Fibroblast of skin of right biceps (primary cell): ENCODE measurements at places on chromosomes 12 and 14.
A peak's percentile ranks its signal among the peaks of the same experiment; 100 is the strongest.

- no peak for DNase-seq
Measured at GRCh38 chr14:57482120-57482519, 11.5 kb downstream of the CCDC198 start.

DNA sequence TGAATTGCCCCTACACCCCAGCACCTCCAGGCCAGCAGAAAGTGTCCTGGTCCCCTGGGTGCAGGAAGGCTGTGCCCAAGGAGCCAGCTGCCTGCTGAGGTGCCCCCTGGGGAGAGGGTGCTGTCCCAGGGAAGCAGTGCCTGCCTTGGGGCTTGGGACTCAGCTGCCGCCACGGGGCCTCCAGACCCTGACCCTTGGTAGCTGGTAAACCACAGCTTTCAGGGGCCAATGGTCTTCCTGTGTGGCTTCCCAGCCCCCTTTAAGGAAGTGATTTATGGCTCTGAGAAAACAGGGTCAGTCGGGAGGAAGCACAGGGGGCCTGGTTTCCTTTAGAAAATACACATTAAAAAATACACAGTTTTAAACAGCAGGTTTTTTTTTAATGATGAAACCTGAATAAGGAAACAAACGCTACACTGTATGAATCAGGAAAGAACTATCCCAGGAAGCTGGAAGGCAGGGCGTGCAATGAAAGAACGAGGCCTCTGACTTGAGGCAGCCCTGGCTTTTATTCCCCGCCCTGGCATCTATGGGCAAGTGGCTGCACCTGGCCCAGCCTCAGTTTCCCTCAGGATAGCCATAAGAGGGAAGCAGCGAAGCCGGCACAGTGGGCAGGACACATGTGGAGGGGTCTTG lies 40.6 kb upstream of the EML1 start:
- DNase-seq = peak; percentile 80

DNA sequence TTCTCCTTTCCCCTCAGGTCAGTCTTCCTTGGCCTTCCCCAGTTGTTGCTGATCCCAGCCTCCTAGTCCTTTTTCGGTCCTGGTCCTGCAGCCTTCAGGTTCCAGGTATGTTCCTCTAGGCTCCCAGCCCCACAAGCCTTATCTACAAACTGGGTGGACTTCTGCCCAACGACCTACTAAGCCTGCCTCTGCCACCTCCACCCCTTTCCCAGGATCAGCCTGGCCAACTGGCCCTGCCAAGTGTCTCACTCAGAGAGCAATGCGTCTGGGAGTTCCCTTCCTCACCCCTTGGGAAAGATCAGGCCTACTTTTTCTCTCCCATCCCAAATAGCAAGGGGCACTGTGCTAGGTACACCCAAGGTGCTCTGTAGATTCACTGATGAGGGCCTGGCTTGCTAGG lies at the start of gene SERPINA12:
TSS of gene SERPINA12 (minus strand) at position 114 of the 400 bp plus-strand sequence. CDS start 11,072 bp downstream, outside the sequence.
- DNase-seq = no peak

DNA sequence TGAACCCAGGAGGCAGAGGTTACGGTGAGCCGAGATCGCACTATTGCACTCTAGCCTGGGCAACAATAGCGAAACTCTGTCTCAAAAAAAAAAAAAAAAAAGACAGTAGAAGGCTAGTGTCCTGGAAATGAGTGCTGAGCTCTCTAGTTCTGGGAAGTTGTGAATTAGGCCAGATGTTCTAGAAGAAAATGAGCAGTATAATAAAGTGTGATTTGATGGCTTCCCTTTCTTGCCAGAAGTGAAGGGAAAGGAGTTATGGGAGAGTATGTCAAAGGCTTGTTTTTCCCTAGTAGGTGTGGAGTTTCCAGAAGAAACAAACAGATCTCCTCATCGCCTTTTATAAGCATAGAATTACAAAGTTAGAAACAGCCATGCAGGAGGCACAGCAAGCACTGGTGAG lies 20.5 kb downstream of the RNF212B start:
- DNase-seq = no peak

DNA sequence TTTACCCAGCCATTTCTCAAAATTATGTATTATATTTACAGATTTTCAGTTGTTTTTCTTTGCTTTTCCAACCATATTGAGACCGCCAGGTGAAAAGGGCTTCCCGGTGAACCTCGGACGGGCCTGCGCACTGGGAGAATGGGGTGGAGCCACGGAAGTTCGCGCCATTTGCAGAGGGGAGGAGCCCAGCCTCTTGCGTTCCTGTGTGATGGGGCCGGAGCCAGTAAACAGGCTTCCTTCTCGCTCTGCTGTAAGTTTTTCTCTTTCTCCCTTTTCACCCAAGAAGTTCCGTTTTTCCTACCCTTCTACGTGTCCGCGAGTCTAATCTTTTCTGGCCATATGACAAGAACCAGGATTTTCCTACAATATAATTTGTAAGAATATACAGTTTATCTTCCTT lies 1108.8 kb upstream of the SEL1L start:
- peak; percentile 3 for DNase-seq

DNA sequence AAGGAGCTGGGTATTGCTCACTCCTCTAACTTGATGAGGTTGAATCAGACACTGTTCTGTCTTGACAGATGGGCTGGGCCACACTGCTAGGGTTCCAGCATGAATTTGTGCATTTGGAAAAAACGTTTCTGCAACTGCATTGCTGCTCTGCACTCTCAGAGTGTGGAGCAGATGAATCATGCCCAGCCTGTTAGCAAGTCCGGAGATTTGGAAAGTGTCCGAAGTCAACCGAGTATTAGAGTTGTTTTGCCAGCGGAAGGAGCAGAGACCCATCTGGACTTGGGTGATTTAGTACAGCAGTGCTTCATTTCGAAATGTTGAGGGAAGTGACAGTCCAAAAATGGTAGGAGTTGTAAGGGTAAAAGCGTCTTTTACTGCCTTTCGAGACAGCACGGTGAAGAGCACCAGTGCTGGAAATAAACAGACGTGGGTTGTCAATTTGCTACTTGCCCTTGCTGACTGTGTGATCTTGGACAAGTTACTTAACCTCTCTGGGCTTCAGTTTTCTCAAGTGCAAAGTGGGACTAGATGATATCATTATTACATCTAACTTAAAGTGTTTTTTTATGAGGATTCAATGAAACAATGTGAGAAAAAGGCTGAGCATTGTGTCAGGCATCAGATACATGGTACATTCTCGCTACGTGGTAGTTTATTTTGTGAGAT lies 139.5 kb downstream of the CHST11 start:
- DNase-seq = peak; percentile 94

DNA sequence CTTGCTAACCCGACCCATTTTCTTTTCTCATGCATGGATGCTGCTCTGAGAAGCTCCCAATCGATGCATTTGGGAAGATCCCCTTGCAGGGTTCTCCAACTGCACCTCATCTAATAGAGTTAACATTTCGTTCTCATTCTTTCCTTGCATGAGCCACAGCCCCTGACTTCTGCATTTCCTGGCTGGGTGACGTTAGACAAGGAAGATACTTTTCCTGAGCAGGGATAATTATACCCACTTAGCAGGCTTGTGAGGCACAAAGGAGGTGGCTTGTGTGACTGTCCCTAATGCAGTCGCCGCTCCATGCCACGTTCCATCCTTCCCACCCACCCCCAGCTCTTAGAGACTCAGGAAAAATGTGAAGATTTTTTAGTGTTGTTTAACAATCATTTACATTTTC lies 195.1 kb downstream of the CHST11 start:
- no peak for DNase-seq

GRCh38 chr14:73764406-73765280 lies 50.5 kb upstream of the PNMA1 start:
- no peak for DNase-seq

GRCh38 chr12:119176267-119177055 lies 2.3 kb upstream of the HSPB8 start:
- DNase-seq = peak; percentile 93

GRCh38 chr14:69617796-69618195 lies 6.4 kb downstream of the SUSD6 start:
- no peak for DNase-seq

- peak; percentile 77 for DNase-seq
Measured at GRCh38 chr14:102620413-102620812, 28.0 kb downstream of the RCOR1 start.

DNA sequence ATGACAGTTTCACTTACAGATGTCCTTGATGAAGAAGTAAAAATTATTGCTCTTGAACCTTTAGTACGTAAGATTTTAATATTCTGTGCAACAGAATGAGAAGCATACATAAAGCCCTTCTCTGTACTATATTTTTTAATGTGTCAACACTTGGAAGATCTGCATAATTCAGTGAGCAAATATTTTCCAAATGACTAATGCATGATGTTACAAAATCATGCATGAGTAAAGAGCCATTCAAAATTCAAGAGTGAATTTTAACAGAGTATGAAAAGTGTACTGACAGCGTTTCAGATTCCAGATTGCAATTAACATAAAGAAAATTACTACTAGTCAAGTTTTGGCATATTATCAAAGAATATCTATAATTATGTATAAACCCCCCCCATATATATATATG lies 101.4 kb upstream of the BBS10 start:
- DNase-seq = peak; percentile 79
